ENCODE measurements at places on chromosomes 12 and 14. TPM values are rescaled to one million over a fixed set of nuclear protein-coding genes. Genes with fewer than 3 reads are reported as not detected.

MANSC4 gene
- not detected for polyA plus RNA-seq

METAP2 gene
- 89.2 TPM for polyA plus RNA-seq

TRMT61A gene
- polyA plus RNA-seq: 6.1 TPM

IL23A gene
- 0.19 TPM for polyA plus RNA-seq

- no peak for DNase-seq
Observed at GRCh38 chr12:55072083-55072482, 52.3 kb downstream of the NEUROD4 start.

- DNase-seq: no peak
Observed at GRCh38 chr12:29816874-29817725, 33.4 kb upstream of the TMTC1 start.

DNA sequence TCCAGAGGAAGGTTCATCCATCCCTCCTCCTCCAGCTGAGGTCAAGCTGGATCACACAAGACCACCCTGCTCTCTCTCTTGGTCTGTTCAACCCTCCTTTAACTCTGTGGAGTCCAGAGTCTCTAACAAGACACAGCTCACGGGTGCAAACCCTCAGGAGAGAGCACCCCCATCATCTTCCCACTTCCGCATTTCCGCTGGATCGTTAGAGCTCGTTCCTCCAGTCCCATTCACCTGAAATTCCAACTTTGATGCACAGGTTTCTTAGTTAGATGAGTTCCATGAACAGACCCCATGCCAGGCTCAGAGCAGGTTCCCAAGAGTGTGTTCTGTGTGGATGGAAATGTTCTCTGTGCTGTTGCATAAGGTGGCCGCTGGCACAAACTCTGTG, 44.5 kb upstream of the P2RX7 start:
- DNase-seq: no peak

DNA sequence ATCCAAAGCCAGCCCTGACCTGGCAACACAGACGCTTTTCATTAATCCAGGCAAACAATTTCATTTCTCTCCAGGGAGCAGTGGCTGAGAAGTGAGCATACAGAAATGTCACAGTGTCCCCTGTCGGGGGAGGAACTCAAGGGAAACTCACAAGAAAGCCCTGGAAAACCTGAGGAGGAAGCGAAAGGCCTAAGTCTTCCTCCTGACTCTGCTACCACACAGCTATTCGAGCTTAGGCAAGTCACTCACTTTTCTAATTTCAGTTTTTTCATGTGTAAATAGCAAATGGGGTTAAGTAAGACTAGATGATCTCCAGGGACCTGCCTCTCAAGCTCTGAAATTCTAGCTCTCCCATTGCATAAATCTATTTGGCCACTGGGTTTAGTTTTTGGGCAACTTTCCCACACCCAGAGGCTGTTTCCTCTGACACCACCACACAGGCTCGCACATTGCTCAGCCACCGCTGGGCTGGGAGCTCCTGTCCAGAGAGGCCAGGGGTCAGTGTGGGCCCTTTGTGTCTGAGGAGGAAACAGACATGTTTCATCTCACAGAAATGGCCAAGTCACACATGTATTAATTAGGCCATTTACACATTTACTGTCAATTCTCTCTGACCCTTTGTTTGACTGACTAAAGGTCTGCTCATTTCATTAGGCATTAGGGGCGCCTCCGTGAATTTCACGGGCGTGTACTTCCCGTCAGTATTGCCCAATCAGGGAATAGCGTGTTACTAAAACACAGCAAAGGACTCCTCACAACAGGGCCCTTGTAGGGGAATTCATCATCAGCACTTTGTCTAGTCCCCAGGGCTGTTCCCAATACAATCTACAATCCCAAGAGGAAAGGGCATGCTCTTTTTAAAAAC, 9.8 kb upstream of the PNMA1 start:
- DNase-seq: peak; percentile 87

GRCh38 chr14:64979336-64980074, 7.2 kb upstream of the FNTB start:
- DNase-seq: no peak

GRCh38 chr14:105862581-105863239, 336.3 kb downstream of the TMEM121 start:
- no peak for DNase-seq

DNA sequence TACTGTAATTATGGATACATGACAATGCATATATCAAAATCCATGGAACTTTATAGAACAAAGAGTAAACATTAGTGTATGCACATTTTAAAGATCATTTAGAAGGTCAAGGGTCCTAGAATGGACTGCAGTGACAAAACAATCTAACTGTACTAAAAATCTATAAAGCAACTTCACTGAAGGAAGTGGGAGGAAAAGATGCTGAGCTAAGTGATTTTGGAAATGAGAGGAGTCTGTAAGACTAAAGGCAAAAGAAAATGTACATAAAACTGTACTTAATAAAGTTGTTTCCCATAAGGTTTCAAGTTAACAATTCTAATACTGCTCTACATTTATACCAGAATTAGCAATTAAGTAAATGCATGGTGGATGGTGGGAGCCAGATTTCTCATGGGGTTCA, 46.9 kb upstream of the HIF1A start:
- DNase-seq: no peak

- DNase-seq: no peak
Observed at GRCh38 chr14:102905116-102906108, 17.1 kb upstream of the AMN start.

Data from AG04450 (cell line).